ENCODE measurements at places on chromosomes 3 and 15.

- DNase-seq, result no peak
Observed at GRCh38 chr3:23856286-23856685, 50.5 kb downstream of the UBE2E1 start.

GRCh38 chr15:35206060-35206675 lies 121.1 kb upstream of the NANOGP8 start:
- no peak for DNase-seq

DNA sequence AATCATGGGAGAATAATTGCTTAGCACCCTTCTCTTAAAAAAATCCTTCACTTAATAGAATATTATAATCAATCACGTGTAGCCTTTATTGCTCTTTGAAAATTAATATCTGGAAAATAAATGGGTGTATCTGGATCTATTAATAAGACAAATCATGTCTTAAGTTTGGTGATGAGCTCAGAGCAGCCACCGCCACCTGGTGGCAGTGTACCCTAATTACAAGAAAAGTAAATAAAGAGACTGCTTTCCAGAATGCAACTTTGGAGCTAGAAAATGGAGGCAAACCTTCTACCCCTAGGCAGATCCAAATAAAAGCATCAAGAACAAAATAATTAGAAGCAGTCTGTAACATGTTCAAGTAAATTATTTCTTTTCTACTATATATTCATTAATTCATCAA lies 43.5 kb downstream of the EPHB1 start:
- no peak for DNase-seq

DNA sequence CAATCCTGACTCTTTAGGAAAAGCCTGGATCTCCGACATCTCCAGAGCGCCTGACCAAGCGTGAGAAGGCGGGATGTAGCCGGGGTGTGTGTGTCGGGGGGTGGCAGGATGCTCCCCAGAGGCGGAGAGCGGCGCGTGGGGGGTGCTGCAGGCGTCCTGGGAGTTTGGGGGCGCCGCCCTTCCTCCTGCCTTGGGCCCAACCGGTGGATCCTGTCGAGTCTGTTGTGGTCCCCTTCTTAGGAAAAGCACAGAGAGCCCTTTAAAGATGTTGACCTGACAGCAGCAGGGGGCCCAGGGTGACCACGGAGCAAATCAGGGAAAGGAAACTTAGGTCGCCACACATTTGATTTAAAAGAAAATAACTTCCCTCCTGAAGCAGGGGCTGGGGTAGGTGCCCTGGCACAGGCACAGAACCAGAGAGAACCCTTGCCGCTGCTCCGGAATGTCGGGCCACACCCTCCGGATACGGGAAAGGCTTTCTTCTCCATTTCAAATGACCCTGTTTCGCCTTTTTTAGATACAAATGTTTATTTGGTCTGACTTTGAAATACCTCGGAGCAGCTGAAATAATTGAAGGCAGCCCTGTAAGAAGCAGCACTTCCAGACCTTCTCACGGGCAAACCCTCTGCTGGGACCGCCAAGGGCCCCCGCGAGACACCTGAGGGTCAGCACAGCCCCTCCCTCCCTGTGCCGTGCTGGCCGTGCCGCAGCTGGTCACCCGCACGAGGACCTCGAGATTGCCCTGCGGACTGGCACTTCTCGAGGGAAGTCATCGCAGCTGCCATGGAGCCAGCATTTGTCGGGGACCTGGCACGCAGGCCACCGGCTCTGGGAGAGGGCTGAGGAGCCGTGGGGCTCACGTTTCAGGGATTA lies 102.9 kb upstream of the KLF13 start:
- no peak for DNase-seq

- DNase-seq, result no peak
Observed at GRCh38 chr15:85383470-85384148, 3.2 kb downstream of the AKAP13 start.

All from stimulated activated CD8-positive, alpha-beta memory T cell treated with anti-CD3 and anti-CD28 coated beads, Interleukin-7, amount 100 ng/mL, for 4 hours (primary cell).